ENCODE measurements at places on chromosomes 5 and 9.
A peak's percentile ranks its signal among the peaks of the same experiment; 100 is the strongest.

DNA sequence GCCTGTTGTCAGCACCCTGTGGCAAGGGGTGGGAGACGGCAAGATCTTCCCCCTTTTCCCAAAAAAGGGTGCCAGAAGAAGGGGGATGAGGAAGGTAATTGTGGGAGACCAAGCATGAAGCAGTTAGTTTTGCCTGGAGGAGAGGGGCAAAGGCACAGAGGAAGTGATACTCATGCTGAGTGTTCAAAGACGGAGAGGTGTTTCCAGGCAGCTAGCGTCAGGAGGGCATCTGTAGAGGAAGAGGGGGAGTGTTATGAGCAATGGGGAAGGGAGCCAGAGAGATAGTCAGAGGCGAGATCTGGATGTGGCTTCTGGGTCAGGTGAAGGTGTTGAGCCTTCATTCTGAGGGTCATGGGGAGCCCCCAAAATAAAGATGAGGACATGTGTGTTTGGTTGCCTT, 26.9 kb upstream of the ADAM19 start:
- no peak for DNase-seq

GRCh38 chr5:59921816-59922215, 28.3 kb upstream of the PDE4D start:
- DNase-seq, result no peak

DNA sequence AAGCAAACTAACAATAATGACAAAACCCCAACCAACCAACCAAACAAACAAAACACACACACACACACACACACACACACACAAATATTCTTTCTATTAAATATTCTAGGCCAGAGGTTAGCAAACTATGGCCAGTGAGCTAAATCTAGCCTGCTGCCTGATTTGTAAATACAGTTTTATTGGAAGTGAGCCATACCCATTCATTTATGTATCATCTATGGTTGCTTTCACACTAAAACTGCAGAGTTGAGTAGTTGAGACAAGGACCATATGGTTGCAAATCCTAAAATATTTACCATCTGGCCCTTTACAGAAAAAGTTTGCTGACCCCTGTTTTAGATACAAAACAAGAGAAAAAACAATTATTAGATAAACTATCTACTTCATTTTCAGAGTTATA, 620.5 kb upstream of the SEMA6A start:
- DNase-seq, result no peak

GRCh38 chr9:89383030-89383720, 64.9 kb downstream of the SECISBP2 start:
- DNase-seq, result no peak

DNA sequence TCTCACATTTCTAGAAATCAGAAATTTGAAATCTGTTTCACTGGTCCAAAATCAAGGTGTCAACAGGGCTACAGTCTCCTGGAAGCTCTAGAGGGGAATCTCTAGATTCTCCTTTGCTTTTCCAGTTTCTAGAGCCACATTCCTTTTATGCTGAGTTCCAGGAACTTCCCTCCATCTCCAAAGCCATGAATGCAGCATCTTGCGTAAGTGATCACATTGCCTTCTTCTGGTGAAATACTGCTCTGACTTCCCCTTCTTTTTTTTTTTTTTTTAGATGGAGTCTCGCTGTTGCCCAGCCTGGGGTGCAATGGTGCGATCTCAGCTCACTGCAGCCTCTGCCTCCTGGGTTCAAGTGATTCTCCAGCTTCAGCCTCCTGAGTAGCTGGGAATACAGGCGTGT, 23.8 kb downstream of the GDA start:
- no peak for DNase-seq

DNA sequence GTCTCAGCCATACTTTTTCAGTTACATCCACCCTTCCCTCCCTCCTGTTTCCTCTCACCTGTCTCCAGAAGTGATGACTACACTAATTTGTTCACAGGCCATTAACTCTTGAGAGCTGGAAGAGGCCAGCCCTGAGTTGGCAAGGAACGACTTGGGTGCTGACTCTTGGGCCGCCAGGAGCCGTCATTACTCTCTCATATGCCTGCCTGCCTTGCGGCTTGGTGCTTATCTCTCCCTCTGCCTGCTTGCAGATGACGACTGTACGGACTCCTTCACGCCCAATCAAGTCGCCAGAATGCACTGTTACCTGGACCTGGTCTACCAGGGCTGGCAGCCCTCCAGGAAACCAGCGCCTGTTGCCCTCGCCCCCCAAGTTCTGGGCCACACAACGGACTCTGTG, 66.1 kb downstream of the PAPPA start:
- DNase-seq, result peak; percentile 92

- DNase-seq, result no peak
Observed at GRCh38 chr9:136662656-136663581, at the start of gene EGFL7. Gene EGFL7, plus strand, starts transcription at chr9:136662916. Its CDS starts 5,367 bp downstream, at chr9:136668283.

DNA sequence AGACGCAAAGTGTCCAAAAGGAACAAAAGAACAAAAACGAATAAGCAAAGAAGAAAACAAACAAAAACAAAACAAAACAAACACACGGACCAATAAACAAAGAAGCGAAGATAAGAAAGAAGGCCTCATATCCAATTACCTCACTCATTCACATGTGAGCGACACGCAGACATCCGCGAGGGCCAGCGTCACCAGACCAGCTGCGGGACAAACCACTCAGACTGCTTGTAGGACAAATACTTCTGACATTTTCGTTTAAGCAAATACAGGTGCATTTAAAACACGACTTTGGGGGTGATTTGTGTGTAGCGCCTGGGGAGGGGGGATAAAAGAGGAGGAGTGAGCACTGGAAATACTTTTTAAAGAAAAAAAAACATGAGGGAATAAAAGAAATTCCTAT, 28.3 kb upstream of the WWC1 start:
- no peak for DNase-seq

DNA sequence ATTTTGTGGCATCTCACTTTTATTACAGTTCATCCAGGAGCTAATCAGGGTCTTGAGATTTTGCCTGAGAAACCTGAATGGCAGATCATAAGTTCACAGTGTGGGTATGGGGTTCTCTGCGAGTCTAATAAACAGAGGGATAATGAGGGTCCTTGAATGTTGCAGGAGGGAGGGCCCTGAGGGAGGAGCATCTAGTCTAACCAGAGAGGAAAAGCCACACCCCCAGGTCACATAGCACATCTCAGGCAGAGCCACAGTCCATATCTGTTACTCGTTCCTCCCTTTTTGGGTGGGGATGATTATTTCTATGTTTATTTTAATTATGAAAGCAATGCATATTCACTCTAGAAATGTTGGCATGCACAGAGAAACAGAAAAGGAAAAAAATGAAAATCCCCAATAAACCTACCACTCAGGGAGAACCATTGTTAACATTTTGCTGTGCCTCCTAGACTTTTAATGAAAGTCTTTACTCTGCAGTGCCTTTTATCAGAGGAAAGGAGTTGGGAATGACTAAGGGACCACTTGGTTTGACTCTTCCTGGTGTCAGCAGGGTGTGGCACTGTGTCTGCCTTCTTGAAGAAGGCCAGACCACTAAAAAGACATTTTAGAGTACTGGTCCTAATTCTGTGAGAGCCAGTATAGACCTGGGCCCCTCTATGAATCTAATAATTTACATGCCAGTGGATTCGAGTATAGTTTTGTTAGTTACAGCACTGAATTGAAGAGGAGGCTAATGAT, 2.8 kb downstream of the GALNT12 start:
- no peak for DNase-seq

- no peak for DNase-seq
Observed at GRCh38 chr5:137753691-137754187, 424 bp downstream of the HNRNPA0 start.

- no peak for DNase-seq
Observed at GRCh38 chr5:170301981-170302652, 4.5 kb upstream of the LCP2 start.

Measured in NCI-H1105 (cell line).